Ovary (tissue), 10 donors: ENCODE measurements at places on chromosomes 1 and 21.

DNA sequence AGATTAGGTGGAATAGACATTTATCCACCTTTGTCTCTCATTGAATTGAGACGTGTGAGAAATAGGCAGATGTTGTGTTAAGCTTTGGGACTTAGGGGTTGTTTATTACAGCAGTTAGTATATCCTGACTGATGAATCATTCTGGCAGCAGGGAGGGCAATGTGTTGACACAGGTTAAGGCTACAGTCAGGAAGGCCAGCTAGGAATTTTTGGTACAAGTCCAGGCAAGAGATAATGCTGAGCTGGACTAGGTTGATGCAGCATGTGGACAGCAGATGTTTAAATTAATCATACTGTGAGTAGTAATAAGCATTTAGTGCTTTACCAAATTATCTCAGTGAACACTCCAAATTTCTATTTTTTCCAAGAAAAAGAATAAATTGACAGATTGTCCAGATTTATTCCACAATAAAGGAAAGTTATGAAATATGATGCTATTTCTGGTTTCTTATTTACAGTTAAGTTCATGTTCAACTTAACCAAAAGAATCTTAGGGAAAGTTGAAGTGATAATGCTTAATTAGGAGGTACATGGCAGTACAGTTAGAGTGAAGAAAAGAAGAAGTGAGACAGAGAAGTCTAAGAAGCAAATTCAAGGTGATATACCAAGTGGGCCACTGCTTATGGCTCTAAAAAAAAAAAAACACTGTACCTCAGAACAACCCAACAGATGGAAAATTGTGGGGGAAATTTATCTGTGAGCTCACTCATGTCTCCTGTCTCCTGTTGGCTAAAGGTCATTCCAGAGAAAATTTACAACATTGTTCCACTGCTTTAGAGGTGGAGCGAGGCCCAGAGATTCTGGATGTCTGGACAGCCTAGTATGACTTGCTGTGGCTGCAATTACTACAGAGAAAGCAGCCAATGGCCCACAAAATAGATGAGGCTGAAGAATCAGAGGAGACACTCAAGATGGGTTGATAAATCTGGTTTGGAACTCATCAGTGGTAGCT is 102.7 kb upstream of the C21orf91 start:
- DNase-seq, result no peak

GRCh38 chr1:216723274-216723780 is at the start of gene ESRRG:
ESRRG (minus strand) TSS chr1:216723429; CDS start chr1:216723299, 130 bp downstream.
- peak; percentile 26 for DNase-seq

DNA sequence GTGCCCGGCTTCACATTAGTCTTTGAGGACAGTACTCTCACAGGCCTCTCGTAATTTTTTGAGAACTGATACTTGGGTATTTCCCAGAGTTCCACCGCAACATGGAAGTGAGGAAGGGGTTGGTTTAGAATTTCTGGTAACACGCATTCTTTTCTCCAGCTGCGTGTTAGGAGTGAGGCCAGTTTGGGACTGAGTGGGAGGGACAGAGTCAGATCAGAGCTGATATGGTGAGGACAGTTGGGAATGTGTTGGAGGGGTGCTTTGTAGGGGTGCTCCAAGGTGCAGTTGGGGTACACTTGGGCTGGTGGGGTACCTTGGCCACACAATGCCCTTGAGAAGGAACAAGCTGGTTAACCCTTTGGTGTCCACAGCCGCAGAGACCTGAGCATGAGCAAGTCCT is 6.7 kb downstream of the FBXO6 start:
- DNase-seq, result no peak

GRCh38 chr21:15706696-15707095 is 23.1 kb upstream of the USP25 start:
- DNase-seq, result no peak

DNA sequence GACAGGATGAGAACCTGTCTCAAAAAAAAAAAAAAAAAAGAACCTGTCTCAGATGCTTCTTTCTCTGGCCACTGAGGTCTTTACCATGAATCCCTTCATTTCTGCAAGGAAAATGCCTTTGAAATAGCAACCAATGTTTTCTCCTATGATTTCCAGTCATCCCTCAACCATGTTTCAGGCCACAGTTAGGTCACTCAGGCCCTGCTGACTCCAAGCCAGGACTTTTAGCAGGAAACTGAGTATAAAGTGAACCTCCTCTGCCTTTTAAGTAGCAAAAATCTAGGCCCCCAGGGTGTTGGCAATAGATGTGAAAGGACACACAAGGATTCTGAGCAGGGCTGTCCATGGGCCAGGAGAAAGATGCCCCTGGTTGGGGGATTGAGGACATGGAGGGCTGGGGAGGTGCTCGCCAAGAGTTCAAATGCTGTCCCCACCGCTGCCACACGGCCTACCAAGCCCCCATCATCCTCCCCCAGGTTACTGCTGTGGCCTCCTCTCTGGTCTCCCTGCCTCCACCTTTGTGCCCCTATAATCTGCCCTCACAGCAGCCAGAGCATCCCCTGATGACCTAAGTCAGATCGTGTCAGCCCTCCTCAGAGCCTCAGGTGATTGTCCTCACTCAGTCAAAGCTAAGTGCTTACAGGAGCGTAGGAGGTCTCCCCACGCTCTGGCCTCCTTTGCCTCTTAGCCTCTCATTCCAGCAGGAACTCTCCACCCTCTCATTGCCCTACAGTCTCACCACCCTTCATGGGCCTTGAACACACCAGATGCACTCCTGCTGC is 54.6 kb downstream of the MATN1 start:
- peak; percentile 13 for DNase-seq

- DNase-seq, result no peak
These were observed 441.6 kb downstream of the NCAM2 start for GRCh38 chr21:21439761-21440160.

DNA sequence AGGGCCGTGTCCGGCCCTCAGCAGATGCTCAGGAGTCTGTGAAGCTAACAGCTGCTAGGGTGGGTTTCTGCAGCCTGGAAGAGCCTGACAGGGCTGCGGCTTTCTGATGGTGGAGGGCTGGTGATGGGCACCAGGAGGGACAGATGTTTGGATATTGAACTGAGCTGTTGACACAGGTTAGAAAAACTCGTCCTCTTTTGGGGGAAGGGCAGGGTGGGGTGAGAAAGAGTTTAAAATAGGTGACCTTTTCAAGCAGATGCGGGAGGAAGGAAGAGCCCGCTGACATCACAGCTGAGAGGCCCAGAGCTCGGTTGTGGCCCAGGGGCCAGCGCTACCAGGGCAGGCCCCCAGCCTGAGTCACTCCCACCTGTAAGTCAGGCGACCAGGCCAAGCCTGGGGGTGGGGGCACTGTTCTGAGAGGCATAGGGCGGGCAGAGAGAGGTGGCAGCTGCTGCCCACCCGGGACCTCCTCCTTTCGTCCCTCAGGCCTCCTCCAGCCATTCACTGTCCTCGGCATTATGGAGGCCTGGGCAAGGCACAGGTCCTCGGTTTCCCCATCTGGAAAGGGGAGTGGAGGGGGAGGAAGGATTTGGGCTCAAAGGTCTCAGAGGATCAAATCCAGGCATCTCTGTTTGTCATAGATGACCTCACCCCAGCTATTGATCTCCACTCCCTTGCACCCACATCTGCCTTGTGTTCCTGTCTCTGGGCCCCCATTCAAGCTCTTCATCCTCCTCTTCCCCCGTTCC is 32.3 kb upstream of the ID3 start:
- DNase-seq, result no peak

GRCh38 chr21:45893740-45894449 is 87.7 kb upstream of the COL6A1 start:
- DNase-seq, result no peak

GRCh38 chr1:27727126-27727525 is 1.4 kb downstream of the FAM76A start:
- DNase-seq, result no peak
